ENCODE measurements at places on chromosomes 3 and 15. TPM values are rescaled to one million over a fixed set of nuclear protein-coding genes. Genes with fewer than 3 reads are reported as not detected.

PLSCR2 gene
- total RNA-seq, result not detected

CD80 gene
- 0.60 TPM for total RNA-seq

- no peaks in the 10 kb centered on the region for H3K36me3 ChIP-seq
- no peak overlapping the region for H3K27ac ChIP-seq
These were observed 31.0 kb downstream of the TRIM42 start for GRCh38 chr3:140708815-140709214.

DNA sequence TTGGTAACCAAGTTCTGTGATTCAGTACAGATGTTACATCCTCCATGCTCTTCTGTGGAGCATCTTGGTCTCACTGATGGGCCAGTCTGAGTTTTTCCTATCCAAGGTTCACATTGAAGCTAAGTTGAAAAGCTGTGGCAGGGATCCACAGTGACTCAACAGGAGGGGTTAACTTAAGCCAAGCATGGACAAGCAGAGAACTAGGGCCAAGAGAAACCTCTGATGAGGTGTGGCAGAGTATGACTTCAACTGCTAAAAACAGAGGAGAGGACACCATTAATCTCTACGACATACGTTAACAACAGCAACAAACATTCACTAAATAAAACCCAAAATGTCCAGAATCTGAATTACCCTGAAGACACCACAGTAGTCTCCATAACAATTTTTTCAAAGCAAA is 268.1 kb upstream of the UBE2E2 start:
- no peak for DNase-seq
- no peak overlapping the region for H3K4me3 ChIP-seq
- no peaks in the 10 kb centered on the region for H3K36me3 ChIP-seq
- H3K27me3 ChIP-seq, result no peaks in the 10 kb centered on the region
- H3K27ac ChIP-seq, result no peak overlapping the region
- peaks cover 3% of the 10 kb centered on the region for H3K4me1 ChIP-seq

FBXO40 gene
- not detected for total RNA-seq

DNA sequence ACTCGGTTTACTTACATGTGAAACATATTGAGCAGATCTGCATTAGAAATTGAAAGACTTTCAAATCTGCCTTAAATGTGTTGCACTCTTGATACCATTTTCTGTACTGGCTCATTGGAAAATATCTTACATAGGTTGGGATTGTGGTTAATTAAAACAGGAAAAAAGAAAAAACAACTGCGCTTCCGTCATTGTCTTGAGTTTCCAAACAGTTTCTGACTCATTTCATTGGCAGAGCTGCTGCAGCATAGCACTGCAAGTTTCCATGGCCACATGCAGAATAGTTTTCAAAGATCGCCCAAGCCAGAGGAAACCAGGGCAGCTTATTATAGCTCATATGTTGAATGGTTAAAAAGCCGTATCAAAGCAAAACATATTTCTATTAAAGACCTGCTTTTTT is 446.6 kb upstream of the BCHE start:
- no peaks in the 10 kb centered on the region for H3K27me3 ChIP-seq
- no peaks in the 10 kb centered on the region for H3K4me1 ChIP-seq
- no peaks in the 10 kb centered on the region for H3K36me3 ChIP-seq
- H3K4me3 ChIP-seq, result no peak overlapping the region

GRCh38 chr3:153354641-153355040 is 192.6 kb downstream of the RAP2B start:
- no peaks in the 10 kb centered on the region for H3K36me3 ChIP-seq
- H3K4me1 ChIP-seq, result no peaks in the 10 kb centered on the region
- no peak overlapping the region for H3K27ac ChIP-seq
- no peak for DNase-seq
- no peak overlapping the region for H3K4me3 ChIP-seq
- no peaks in the 10 kb centered on the region for H3K27me3 ChIP-seq

DNA sequence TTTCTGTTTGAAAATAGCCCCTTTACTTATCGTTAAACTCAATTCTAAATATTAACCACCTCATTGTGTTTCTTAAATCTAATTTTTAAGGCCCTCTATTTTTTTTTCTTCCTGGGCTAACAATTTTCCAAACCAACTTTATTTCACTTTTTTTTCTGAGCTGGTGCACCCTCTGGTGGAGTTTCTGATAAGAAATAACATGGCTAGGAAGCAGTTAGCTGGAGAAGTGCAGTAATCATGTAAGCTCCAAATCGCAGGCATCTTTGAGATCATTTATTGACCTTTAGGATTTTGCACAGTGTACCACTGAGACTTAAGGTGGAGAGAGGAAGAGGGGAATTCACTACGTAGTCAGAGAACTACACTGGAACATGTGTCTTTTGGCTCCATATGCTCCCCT is 6.4 kb downstream of the TMEM207 start:
- H3K4me1 ChIP-seq, result no peaks in the 10 kb centered on the region
- no peaks in the 10 kb centered on the region for H3K36me3 ChIP-seq
- DNase-seq, result no peak
- H3K27ac ChIP-seq, result no peak overlapping the region
- H3K4me3 ChIP-seq, result no peak overlapping the region
- H3K27me3 ChIP-seq, result no peaks in the 10 kb centered on the region

GRCh38 chr3:12046406-12046805 is 42.2 kb downstream of the SYN2 start:
- no peak for DNase-seq
- H3K27ac ChIP-seq, result no peak overlapping the region
- H3K4me3 ChIP-seq, result no peak overlapping the region
- no peaks in the 10 kb centered on the region for H3K27me3 ChIP-seq
- H3K36me3 ChIP-seq, result no peaks in the 10 kb centered on the region
- no peaks in the 10 kb centered on the region for H3K4me1 ChIP-seq

- peak; percentile 8 for DNase-seq
- peaks cover 4% of the 10 kb centered on the region for H3K4me1 ChIP-seq
- H3K36me3 ChIP-seq, result no peaks in the 10 kb centered on the region
- no peaks in the 10 kb centered on the region for H3K27me3 ChIP-seq
- no peak overlapping the region for H3K4me3 ChIP-seq
These were observed 26.0 kb downstream of the NBEAL2 start for GRCh38 chr3:47005212-47006144.

- DNase-seq, result no peak
- H3K27ac ChIP-seq, result no peak overlapping the region
- H3K27me3 ChIP-seq, result no peaks in the 10 kb centered on the region
- H3K4me1 ChIP-seq, result peaks cover 7% of the 10 kb centered on the region
- no peak overlapping the region for H3K4me3 ChIP-seq
These were observed 40.2 kb downstream of the TRANK1 start for GRCh38 chr3:36904641-36905040.

DNA sequence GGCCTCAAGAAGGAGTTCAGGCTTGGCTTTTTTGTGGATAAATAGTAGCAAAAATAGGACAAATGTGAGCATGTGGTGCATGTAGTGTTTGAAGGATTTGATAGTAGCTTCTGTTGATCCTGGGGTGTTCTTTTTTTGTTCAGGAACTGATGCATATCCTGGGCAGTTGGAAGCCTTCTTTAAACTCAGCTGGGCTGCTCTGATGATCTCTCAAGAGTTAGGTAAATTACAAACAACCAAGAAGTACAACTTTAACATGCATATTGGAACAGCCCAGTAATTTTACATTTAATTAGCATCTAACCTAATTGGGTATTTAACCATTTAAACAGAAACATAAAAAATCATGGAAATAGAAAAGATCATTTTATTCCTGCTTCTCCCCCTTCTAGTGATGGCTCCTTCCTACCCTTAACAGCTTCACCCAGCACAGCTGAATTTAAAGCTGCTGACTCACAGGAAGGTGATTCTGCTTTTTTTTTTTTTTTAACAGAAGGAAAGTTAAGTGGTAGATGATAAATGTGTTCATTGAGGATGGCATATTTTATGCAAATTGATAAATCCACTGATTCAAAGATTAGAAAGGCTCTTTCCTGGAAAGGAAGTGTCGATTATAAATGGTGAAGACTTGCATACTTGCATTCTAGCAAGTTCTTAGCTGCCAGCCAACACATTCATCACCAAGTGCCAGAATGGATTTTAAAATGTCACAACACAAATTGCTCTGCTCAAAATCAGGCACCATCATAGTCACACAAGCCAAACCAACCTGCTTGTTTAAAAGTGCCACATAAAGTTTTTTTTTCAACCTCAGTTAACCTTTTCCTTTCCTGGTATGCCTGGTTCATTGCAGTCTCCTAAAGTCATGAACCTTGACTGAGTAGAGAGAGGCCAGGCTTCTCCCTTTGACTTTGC is 20.0 kb downstream of the SLC35G2 start:
- no peaks in the 10 kb centered on the region for H3K36me3 ChIP-seq
- H3K4me1 ChIP-seq, result no peaks in the 10 kb centered on the region
- H3K4me3 ChIP-seq, result no peak overlapping the region

GRCh38 chr3:124995460-124995994 is 60.3 kb downstream of the HEG1 start:
- H3K36me3 ChIP-seq, result no peaks in the 10 kb centered on the region
- no peaks in the 10 kb centered on the region for H3K4me1 ChIP-seq
- H3K4me3 ChIP-seq, result no peak overlapping the region
- no peaks in the 10 kb centered on the region for H3K27me3 ChIP-seq

DNA sequence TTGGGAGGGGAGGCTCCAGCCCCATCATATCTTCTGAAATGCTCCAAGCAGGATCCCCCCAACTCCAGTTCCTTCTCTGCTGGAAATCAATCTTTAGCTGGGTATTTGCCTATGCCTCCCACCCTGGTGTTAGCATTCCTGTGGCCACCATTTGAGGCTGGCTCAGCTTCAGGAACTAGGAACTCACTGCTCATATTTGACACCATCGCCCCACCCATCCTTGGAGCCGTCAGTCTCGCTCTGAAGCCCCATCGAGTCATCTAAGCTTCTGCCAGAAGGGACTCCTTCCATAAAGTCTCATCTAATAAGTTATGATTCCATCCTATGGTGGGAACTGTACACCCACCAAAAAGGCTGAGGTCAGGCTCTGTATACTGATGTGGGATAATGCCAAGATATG is 26.4 kb downstream of the PRKCD start:
- no peaks in the 10 kb centered on the region for H3K27me3 ChIP-seq
- no peak overlapping the region for H3K4me3 ChIP-seq
- no peak for DNase-seq
- no peaks in the 10 kb centered on the region for H3K4me1 ChIP-seq

GRCh38 chr3:127081001-127081720 is 98.2 kb downstream of the PLXNA1 start:
- no peaks in the 10 kb centered on the region for H3K36me3 ChIP-seq
- no peak overlapping the region for H3K4me3 ChIP-seq
- no peak overlapping the region for H3K27ac ChIP-seq
- no peaks in the 10 kb centered on the region for H3K4me1 ChIP-seq

DNA sequence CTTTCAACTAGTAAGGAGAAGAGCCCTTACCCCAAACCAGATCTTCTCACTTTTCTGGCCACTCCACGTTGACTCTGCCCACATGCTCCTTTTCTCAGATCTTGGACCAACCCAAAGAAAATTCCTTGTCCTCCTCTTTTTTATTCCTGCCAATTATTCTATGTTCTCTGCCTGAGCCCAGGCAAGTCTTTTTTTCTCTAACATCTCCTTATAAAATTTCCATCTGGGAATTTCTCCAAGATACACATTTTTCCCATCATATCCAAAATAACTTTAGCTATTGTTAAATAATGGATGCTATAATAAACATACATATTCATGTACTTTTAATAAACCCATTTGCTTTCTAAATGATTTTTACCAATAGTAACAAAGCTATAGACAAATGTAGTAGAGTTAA is 726.0 kb upstream of the ZNF385D start:
- H3K36me3 ChIP-seq, result no peaks in the 10 kb centered on the region
- no peak for DNase-seq
- H3K4me3 ChIP-seq, result no peak overlapping the region
- H3K4me1 ChIP-seq, result no peaks in the 10 kb centered on the region

DNA sequence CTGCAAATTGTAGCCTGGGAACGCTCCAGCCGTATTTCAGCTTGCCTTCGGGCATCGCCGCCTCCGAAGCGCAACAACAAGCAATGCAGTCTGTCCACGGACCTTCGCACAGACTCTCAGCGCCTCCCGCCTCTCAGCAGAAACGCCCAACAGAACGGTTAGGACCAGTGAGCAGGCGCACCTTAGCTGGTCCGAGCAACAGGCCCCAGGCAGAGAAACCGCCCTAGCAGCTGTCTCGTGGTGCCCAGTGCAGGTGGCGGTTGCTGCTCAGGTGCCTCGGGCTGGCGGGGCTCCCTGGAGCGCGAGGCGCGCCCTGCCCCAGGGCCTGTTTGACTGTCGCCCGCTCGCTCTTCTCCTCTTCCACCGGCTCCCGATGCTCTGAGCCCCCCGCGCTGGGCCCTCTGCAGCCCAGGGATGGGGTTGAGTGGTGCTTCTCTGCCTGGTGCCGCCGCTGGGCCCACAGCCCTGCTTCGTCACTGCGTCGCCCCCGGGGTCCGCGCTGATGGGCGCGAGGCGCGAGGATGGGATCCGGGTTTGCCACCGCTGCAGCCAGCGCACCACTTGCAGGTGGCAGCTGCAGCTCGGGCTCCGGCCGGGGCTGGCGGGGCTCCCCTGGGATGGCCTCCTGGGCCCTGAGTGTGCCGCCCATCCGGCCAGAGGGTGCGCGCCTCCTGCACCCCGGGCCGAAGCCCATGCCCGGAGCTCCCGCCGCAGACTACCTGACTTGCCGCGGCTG is 268.4 kb upstream of the FRG2C start:
- H3K27me3 ChIP-seq, result no peaks in the 10 kb centered on the region
- no peaks in the 10 kb centered on the region for H3K36me3 ChIP-seq
- DNase-seq, result no peak
